ENCODE measurements at places on chromosomes 12 and 14.

DNA sequence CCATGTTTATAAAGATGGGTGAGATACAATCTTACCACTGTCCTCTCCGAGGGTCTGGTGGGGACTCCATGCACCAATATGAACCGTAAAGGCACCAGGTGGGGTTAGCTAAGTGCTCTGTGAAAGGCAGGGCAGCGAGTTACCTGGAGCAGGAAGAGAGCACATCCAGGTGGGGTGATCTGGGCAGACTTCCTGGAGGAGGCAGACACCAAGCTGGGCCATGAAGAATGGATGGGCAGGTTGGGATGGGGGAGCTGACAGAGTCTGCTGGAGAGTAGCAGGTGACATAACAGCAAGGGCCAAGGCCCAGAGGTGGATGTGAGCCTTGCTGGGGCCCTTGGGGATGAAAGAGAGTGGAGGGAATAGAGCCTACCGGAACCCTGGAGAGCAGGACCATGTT, 45.9 kb downstream of the RIN3 start:
- no peak for DNase-seq

DNA sequence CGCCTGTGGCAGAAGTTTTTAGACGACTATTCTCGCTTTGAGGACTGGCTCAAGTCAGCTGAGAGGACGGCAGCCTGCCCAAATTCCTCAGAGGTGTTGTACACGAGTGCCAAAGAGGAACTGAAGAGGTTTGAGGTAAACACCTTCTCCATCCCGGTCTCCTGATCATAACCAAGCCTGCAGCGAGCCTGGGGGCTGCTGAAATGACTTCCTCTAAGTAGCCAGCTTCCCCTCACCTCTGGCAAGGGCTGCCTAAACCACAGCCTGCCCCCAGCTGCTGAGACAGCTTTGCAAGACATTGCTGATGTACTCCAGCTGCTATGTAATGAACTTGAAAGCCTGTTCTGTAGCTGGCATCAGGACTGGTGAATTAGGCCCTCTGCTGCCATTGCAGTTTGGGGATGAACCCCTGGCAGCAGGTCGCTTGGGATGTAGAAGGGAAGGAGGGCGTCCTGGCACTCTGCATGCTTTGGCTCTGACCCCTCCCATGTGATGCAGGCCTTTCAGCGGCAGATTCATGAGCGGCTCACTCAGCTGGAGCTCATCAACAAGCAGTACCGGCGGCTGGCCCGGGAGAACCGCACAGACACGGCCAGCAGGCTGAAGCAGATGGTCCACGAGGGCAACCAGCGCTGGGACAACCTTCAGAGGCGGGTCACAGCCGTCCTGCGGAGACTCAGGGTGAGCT, 84.6 kb downstream of the ESR2 start:
- DNase-seq, result peak; percentile 37

- DNase-seq, result peak; percentile 22
Observed at GRCh38 chr14:106518054-106518943, 991.9 kb downstream of the TMEM121 start.

DNA sequence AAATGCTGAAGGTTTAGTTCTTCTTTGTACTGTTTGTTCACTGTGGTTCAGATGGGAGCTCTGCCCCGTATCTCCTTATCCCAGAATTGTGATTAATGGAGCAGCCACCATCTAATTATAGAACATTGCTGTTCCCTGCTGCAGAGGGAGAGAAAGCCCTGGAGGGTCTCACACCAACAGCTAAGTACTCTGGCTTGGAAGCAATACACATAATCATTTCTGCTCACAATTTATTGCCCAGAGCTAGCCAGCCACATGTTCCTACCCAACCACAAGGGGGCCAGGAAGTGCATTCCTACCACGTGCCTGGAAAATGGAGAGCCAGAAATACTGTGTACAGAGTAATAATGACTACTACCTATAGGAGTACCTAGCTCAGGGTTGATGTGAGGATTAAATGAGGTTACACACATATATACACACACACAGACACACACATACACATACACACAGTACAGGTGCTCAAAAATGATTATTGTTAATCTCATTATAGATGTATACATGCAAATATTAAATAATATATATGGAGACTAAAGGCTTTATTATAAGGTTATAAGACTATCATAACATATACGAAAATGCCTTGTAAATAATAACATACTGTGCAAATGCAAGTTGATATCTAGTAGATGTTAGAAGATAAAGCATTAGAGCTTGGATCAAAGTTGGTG, 22.3 kb downstream of the MSRB3 start:
- no peak for DNase-seq

- DNase-seq, result no peak
Observed at GRCh38 chr14:58272588-58273372, 25.6 kb upstream of the ARID4A start.

- DNase-seq, result no peak
Observed at GRCh38 chr12:97075161-97075933, 168.3 kb downstream of the NEDD1 start.
